ENCODE measurements at places on chromosomes 12 and 14. TPM values are rescaled to one million over a fixed set of nuclear protein-coding genes. Genes with fewer than 3 reads are reported as not detected.

The SPIC gene
- polyA plus RNA-seq: not detected

The REM2 gene
- polyA plus RNA-seq: 1.3 TPM

The CACNA1C gene
- 10.6 TPM for polyA plus RNA-seq

The PTCSC3 gene
- polyA plus RNA-seq: 0.32 TPM

The ZDHHC22 gene
- 0.54 TPM for polyA plus RNA-seq

The STAB2 gene
- 0.55 TPM for polyA plus RNA-seq

The MEG3 gene
- polyA plus RNA-seq: 309 TPM

The LRRC10 gene
- not detected for polyA plus RNA-seq

The TAMALIN gene
- 16.6 TPM for polyA plus RNA-seq

The SRRM4 gene
- polyA plus RNA-seq: not detected

The SNRNP35 gene
- polyA plus RNA-seq: 44.1 TPM

The LRRK2 gene
- polyA plus RNA-seq: 27.7 TPM

The LRTM2 gene
- 0.90 TPM for polyA plus RNA-seq

The RACGAP1 gene
- 49.9 TPM for polyA plus RNA-seq

The SPATS2 gene
- polyA plus RNA-seq: 41.3 TPM

The ASIC1 gene
- 5.9 TPM for polyA plus RNA-seq

The TRPV4 gene
- polyA plus RNA-seq: 20.8 TPM

The IL31 gene
- not detected for polyA plus RNA-seq

The GMPR2 gene
- polyA plus RNA-seq: 106 TPM

The PPP1R36 gene
- 0.87 TPM for polyA plus RNA-seq

The MTA1 gene
- 172 TPM for polyA plus RNA-seq

The ANO4 gene
- polyA plus RNA-seq: 1.2 TPM

All from left renal cortex interstitium (tissue), 4 donors.